NCI-H1417 treated with DMSO at 0.1 percent for 48 hours (cell line): ENCODE measurements at places on chromosomes 3 and 15.

GRCh38 chr3:72782521-72782920, 65.7 kb downstream of the SHQ1 start:
- DNase-seq: peak; percentile 69

- DNase-seq: no peak
Observed at GRCh38 chr3:53789459-53789858, 56.8 kb downstream of the CHDH start.

- no peak for DNase-seq
Observed at GRCh38 chr3:123667784-123668183, 82.9 kb upstream of the HACD2 start.

GRCh38 chr3:126345641-126346460, 11.4 kb downstream of the KLF15 start:
- DNase-seq: no peak

DNA sequence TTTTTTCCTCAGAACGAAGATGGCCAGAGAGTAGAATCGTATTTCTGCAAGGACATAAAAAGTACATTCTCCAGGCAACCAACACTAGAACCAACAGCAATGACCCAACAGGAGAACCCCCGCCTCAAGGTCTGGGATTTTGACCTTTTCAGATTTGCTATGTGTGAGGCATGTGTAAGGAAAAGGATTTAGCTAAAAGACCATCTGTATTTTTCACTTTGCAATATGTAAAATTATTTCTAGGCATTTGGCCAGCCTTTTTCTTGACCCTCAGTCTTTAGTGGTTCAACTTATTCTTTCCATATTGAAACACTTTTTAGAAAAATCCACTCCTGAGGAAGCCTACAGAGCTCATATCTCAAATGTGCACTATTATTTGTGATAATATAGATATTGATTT, 219.2 kb upstream of the GOLGA6L4 start:
- no peak for DNase-seq

- no peak for DNase-seq
Observed at GRCh38 chr3:152054315-152054714, 180.9 kb downstream of the SUCNR1 start.

DNA sequence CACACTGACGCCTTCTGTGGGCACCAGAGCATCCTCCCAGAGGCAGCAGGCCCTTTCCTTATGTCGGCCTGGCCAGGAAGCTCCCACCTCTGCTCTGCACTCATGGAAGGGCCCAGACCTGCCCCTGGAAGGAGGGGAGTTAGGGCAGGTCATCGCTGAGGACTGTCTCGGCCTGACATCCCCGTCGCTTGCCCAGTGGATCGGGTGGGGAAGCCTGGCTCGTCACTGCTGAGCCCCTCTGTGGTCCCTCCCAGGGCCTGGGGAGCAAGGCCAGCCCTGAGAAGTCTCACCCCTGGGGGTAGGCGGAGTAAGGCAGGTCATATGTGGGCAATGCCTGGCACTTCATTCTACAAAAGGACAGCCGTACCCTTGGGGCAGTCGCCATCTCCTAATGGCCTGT, 62.8 kb upstream of the SNRPA1 start:
- DNase-seq: no peak

DNA sequence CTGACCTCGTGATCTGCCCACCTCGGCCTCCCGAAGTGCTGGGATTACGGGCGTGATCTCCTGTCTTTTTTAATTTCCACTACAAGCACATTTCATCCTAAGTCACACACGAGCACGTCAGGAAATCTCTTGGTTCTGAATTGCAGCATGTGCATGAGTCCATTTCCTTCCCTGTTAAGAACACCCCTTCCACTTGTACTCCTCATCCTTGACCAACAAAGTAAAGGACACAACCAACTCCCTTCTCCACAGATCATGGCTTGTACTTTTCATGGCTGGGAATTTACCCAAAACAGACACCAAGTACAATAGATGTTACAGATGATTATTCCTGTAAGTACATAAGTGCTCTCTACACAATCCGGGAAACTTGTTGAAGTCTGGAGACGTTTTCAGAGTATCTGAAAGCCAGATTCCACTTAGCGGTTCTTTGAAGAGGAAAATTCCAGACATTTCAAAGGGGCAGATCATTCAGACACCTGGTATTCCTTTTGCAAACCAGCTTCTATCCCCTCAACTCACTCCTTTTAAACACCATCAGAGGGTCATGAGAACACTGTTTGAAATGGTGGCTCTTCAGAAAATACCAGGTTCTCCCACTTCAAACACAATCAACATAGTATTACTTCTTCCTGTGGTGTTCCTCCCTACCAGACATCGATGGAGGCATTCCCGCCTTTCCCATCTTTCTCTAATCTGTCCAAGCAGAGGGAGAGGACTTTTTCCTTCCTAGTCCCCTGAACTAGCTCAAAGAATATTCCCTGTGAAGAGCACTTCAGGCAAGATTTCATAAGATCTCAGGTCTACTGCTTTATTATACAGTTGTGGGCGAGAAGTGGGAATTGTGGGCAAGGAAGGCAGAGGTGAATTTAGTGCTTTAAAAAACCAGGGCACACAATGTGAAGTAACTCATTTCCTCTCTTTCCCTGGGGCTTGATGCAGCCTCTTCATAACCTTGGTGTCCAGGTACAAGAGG, 80.1 kb upstream of the TSC22D2 start:
- DNase-seq: no peak

- DNase-seq: no peak
Observed at GRCh38 chr3:145006271-145006670, 1034.6 kb downstream of the DIPK2A start.

- DNase-seq: no peak
Observed at GRCh38 chr3:55097441-55097840, 169.6 kb upstream of the LRTM1 start.

DNA sequence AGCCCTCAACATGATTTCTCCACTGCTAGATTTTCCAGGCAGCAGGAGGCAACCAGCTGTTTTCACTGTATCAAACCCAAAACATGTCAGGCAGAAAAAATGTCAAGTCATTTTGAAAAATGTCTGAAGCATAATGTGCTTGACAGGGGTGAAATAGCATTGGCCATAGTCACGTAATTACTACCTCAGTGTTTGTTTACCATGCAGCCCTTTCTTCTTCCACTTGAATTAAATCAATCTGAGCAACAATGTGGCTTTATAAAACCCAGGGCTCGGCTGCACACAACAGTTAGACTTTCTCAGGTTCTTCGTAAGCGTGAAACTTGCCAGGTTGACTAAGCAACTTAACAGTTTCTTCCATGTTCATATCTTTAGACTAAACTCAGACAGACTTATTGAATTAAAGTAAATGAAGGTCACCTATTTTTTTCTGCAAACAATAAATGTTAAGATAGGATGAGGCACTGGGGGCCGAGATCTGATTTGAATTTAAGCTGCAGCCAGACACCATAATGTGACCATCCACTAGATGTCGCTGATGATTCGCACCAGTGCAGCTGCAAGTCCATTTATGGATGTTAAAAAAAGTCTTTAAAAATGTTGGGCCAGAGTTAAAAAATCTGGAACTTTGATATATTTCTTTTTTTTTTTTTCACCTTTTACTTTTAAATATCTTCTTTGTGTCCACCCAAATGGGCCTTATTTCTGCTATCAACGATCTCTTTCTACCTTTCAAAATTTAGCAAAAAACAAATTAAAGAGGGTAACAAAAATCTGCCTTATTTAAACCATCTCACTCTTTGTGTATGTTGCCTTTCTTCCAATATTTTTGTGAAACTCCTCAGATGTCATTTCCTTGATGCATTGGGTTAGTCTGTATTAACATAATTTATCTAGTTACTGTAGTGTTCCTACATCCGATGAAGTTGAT, 305.9 kb downstream of the CACNA2D3 start:
- peak; percentile 83 for DNase-seq

DNA sequence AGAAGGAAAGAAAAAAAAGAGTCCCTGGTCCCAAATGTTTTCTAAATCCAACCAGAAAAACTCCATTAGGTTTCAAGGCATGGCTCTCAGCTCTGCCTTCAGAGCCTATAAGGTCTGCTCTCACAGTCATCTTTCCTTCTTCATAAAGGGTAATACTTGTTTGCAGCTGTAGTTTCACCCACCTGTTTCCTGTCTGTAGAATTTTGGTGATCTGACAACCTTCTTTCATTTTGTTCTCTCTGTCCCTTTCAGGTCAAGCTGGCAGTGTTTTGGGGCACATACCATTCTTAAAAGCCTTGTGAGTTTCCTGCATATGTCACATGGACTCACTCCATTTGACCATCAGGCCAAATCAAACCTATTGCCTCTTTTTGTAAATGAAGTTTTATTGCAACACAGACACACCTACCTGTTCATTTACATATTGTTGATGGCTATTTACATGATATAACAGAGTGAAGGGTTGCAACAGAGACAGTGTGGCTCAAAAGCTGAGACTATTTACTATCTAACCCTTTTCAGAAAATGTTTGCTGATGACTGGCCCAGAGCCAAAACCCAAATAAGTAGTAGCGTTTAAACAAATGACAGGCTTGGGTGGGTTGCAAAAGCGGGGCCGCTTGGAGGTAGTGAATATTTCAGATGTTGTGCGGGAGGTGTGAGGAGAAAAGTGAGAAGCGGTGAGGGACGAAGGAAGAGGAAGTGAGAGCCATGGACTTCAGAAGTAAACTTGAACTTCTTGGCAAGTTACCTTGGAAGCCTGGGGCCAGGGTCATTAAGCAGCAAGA, 292.7 kb upstream of the PROK2 start:
- no peak for DNase-seq

DNA sequence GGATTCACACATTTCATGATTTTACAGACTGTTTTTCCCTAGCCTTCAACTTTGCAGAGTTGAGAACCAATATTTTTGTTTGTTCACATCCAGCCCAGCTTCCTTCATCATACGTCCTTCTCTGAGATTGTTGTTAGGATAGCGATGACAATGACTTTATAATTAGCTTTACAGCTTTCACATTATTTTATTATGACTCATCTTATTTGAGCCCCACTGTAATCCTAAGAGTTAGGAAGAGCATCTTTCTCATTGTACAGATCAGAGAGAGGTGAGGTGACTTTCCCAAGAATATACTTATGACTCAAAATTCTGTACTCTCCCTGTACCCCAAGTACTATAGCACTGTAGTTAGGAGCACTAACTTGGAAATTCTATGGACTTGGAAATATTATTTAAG, 156.1 kb downstream of the ALDH1A2 start:
- DNase-seq: no peak

DNA sequence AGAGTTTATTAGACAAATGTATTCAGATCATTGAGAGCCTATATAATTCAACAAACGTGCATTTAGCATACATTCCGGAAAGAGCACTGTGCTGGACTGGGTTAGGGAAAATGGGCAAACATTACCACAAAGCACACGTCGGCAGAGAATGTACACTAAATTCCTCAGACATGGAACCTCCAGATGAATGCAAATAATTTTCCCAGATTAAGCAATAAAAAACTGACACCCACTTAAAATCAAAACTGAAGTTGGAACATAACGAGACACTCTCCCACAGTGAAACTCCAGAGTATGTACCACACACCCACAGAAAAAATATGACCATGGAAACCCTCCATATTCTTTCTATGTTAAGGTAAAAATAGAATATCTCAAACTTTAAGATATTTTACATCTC, 4.8 kb downstream of the SECISBP2L start:
- no peak for DNase-seq

DNA sequence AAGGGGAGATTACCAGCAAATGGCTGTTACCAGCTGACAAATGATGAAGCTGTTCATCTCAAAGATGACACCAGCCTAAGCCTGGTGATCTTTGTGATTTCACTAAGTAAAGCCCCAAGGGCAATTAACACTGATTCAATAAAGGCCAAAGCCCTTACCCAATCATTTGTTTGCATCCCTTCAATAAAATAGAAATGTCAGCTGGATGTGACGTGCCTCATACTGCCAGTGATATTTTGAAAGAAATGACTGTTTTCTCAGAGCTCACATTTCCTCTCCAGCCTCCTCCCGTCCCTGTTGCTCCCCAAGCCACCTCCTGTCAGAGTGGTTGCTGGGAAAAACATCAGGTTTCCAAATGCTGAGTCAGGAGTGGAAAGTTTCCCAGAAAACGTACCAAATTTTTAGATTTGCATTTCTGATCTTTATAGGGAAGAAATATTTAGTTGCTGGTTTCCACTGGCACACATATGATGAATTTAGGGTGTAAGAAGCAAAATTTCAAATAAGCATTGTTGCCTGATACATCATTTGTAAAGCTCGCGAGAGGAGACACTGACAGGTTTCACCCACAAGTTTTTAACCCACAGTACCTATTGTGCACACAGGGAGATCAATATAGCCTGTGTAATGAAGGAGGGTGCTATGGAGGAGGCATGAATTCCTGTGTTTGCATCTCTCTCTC, 21.0 kb downstream of the C2CD4A start:
- no peak for DNase-seq

DNA sequence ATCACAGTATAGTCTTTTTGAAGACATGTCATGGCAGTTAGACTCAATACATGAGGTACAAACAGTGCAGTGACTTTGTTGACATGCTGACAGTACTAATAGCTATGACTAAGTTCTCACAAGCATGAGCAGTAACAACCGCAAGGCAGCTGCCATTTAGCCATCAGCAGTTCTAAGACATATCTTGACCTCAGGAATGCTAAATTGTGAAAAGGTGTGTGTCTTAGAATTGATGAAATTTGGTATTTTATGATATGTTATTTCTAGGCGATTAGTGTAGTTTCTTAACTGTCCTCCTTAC, 60.7 kb upstream of the FURIN start:
- DNase-seq: no peak

GRCh38 chr3:156681002-156681401, 6.6 kb downstream of the TIPARP start:
- peak; percentile 82 for DNase-seq

GRCh38 chr3:194140520-194141414, 4.8 kb downstream of the HES1 start:
- no peak for DNase-seq

DNA sequence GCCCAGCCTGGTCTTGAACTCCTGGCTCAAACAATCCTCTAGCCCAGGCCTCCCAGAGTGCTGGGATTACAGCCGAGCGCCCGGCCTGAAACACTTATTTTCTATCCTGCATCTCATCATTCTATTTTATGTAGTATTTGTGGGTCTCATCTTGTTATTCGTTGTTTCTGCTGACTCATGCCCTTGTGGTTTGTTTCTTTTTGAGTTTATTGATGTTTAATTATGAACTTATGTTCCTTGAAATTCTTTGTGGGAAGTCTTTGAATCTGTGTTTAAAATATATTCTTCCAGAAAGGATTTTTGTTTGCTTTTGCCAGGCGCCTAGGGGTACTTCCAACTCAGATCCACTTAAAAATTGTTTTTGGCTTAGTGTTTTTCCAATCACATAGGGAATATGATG, 78.3 kb upstream of the C15orf39 start:
- DNase-seq: no peak

- no peak for DNase-seq
Observed at GRCh38 chr3:72855001-72855400, 6.8 kb upstream of the SHQ1 start.

- no peak for DNase-seq
Observed at GRCh38 chr3:122794779-122795673, at the start of gene SLC49A4. Gene SLC49A4, plus strand, starts transcription at chr3:122795069. Its CDS starts 124 bp downstream, at chr3:122795193.

- no peak for DNase-seq
Observed at GRCh38 chr3:167814441-167814951, 79.0 kb downstream of the SERPINI1 start.

DNA sequence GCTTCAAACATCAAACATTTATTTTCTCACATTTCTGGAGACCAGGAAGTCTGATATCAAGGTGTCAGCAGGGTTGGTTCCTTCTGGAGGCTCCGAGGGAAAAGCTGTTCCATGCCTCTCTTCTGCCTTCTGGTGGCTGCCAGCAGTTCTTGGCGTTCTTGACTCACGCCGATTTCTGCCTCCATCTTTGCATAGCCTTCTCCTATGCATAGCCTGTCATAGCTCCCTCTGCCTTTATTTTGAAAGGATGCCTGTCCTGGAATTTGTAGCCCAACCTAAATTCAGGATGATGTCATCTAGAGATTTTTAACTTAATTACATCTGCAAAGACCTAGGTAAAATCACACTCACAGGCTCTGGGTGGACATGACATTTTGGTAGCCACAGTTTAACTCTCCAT, 70.4 kb downstream of the RGMA start:
- DNase-seq: no peak
